ENCODE measurements at places on chromosomes 12 and 14.

GRCh38 chr14:71606064-71606463 lies 326.2 kb upstream of the RGS6 start:
- DNase-seq = no peak

- DNase-seq = no peak
These were observed 92.7 kb downstream of the LRRC74A start for GRCh38 chr14:76918782-76919394.

DNA sequence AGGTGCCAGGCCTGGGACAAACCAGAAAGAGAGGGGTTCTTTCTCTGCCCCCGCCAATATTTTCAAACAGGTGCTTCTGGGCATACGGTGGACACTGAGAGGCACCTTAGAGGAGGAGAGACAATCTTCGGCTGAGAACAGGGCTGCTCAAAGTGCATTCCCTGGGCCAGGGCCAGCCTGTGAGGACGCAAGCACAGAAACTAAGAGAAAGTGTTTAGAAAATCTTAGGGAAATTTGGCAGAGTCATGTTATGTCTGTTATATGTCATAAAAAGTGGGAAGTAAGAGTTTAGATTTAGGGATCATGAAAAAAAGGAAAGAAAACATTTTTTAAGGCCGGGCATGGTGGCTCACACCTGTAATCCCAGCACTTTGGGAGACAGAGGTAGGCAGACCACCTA lies 83.7 kb downstream of the VWF start:
- DNase-seq = no peak

DNA sequence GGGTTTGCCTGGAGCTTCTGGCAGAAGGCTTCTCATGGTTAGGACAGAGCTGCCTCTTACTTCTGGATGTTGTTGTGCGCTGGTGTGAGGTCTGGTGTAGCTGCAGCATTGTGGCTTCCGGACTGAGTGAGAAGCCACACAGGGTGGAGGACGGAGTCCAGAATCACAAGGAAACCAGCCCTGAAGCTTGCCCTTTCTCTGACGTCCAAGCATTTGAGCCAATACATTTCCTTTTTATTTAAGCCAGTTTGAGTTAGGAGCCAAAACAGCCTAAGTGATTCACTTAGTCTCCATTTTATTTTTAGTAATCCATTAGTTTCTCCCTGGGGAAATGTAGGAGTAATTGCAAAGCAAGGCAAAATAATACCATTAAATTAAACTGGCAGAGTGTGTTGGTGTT lies 402.4 kb upstream of the RGS6 start:
- no peak for DNase-seq

DNA sequence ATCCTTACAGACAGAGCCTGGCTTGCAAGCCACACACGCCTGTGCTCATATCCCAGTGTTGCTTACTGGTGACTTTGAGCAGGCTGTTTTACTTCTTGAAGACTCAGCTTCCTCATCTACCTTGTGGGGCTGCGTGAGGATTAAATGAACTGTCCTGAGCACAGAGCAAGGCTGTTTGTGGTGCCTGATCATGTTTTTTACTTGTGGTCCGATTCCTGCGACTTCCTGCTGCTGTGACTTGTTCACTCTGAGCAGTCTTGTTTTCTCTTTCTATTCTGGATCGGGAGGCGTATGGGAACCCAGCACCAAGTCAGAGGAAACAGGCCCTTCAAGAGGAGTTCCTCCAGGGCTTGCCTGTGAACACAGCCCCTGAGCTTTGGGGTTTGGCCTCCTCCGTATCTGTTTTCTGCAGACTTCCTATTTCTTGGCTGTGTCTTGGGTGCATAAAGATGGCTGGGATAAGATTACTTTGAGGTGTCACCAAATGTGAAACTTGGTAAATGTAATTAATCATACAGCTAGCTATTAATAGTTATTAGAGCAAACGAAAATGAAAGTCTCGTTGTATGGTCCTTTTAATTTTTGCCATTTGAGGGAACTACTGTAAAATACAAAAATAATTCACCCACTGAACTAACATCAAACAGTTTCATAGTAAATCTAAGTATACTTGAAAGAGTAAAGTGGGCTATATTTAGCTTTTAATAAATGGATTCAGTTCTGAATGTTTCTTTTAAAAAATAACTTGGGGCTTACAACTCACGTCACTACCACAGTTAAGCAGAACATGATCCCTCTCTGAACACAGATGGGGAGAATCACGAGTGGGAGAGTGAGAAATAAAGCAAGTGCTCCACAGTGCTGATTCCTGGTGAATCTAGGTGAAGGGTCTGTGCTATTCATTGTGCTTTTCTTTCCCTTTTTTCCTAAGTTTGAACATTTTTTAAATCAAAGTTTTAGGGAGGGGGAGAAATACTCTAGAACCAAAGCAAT lies 251.5 kb downstream of the FOXN3 start:
- DNase-seq = no peak

- no peak for DNase-seq
These were observed 26.4 kb downstream of the FAM222A start for GRCh38 chr12:109739747-109740693.

- no peak for DNase-seq
These were observed 276.3 kb upstream of the FAR2 start for GRCh38 chr12:28872654-28873268.

GRCh38 chr12:19891936-19892591 lies 452.8 kb downstream of the AEBP2 start:
- DNase-seq = no peak

DNA sequence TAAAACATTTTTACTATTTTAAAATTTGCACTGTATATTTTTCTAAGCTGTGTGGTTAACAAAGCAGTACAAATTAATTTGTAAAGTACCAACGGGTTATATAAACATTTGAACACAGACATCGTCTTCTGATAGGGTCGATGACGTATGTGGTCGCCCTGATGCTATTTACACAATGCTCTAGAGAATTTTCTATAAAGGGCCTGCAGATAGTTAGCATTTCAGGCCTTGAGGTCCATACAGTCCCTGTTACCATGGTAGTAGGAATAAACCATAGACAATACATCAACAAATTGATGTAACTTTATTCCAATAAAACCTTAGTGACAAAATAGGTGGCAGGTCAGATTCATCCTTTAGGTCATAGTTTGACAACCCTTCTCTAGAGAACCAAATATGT lies 25.7 kb upstream of the PDZRN4 start:
- DNase-seq = no peak

DNA sequence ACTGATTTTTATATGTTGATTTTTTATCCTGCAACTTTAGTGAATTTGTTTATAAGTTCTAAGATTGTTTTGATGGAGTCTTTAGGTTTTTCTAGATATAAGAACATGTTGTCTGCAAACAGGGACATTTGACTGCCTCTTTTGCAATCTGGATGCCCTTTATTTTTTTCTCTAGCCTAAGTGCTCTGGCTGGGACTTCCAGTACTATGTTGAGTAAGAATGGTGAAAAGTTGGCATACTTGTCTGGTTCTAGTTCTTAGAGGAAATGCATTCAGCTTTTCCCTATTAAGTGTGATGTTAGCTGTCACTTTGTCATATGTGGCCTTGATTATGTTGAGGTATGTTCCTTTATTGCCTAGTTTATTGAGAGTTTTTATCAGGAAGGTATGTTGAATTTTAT lies 68.1 kb downstream of the ERC1 start:
- DNase-seq = no peak

DNA sequence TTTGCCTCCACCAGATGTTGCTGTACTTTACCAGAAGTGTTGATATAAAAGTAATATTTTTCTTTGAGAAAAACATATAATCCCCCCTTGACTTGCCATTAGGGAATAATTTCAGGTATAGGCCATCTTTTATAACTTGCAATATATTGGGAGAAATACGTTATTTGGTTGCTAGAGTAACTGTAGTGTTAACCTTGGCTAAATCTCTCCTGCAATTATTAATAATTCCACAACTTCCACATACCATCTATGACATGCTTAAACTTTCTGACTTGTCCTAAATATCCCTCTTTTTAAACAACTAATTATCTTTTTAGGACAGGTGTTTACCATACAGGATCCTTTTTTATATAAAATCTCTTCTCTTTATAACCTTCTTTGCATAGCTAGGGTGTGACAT lies 1048.2 kb downstream of the SLC16A7 start:
- DNase-seq = no peak

GRCh38 chr14:85483652-85484051 lies 46.3 kb upstream of the FLRT2 start:
- DNase-seq = no peak

DNA sequence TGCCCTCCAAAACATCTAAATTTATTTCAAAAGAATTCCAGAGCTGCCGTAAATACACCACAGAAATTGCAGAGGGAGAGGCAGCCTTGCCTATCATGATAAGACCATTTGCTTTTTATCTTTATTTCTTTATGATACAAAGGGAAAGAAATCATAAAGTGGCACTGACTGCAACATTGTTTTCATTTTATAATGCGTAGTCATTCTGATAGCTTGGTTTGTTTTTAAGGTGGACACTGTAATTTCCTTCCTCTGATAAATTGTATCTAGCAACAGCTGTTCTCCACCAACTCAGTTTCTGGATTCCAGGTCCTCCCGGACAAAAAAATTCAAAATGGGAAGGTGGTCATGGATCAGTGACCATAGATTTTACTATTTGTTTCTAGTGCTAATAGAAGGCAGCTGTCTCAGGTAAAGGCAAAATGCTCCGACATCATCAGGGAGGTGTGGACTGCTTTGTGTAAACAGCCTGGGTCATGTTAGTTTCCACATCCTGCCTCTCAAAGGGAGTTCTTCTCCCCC lies 623 bp upstream of the TSPAN8 start:
- DNase-seq = no peak

DNA sequence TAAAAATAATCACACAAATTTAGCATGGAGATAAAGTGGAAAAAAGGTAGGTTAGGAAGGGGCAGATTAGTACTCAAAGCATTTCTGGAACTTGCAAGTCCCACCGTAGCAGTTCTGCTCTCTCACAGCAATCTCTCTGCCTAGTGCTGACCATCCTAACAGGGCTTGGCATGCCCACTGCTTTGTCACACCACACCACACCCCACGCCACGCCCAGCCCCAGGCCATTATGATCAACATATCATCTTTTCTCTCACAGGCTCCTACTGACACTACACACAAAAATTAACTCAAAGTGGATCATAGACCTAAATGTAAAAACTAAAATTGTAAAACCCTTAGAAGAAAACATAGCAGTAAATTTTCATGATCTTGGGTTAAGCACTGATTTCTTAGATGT lies 273.7 kb downstream of the DAD1 start:
- no peak for DNase-seq

DNA sequence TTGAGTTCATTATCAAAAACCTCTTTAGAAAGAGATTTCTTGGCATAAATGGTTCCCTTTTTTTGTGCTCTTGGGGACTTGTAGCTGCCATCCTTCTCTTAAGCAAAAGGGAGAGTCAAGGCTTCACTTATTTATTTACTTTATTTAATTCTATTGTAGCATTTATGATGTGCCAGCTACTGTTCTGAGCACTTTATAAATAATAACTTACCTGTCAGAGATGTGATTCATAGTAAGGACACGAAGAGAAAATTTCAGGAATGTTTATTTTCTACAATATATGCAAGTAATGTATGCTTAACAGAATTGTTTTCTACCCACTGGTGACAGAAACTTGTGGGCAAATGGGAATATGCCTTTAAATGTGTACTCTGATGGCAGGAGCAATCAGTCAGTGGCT lies 33.3 kb downstream of the TMEM117 start:
- no peak for DNase-seq
